ENCODE measurements at places on chromosomes 2 and 18.

DNA sequence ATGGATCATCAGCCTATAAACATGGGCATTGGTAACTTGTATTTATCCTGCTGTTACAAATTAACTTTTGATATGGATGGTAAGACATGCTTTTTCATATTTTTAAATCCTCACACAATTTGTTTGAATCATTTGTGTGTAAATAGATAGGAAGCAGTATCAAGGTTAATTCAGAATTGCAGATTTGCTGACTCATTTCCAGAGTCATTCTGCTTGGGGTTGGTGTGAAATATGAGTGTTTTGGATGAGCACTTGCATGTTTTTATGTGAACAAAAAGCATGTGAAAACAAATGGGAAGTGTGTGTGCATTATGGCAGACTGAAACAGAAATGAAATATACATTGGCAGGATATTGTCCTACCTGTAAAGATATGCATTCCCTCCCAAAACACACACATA is 11.8 kb downstream of the CCDC85A start:
- no peak for DNase-seq

- DNase-seq, result no peak
Observed at GRCh38 chr2:64414736-64415435, 39.1 kb upstream of the LGALSL start.

DNA sequence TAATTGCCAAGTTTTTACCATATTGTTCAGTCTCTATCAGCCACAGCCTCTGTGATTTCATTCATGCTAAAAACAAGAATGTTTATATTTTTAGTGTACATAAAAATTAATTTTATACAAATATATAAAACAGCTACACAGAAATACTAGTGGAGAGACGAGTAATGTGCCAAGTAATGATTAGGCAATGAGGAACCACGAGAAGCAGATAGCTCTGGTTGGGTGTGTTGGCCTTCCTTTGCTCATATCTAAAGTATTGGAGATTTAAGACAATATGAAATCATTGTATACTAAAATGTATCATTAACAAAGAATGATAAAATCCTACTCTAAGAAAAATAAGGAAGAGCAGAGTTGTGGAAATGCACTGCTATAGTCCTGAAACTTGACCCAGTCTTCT is 326.7 kb downstream of the AGAP1 start:
- DNase-seq, result no peak

- DNase-seq, result no peak
Observed at GRCh38 chr2:232707076-232707475, 9.9 kb downstream of the GIGYF2 start.

DNA sequence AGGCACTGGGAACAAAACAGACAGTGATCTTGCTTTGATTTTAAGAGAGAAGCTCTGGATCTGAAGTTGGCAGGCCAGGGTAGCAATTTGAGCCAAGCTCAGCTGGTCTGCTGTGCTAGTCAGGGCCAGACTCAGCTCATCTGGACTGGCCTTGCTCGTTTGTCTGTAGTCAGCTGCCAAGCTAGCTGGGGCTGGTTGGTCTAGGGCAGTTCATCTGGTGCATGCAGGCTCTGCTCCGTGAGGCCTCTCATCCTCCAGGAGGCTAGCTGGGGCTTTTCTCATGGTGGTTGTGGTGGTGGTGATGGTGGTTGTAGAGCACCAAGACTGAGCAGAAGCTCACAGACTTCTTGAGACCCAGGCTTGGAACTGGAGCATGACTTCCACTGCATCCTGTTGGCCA is 10.3 kb downstream of the FBLN7 start:
- no peak for DNase-seq

GRCh38 chr2:227503433-227504406 is 31.8 kb downstream of the AGFG1 start:
- no peak for DNase-seq

DNA sequence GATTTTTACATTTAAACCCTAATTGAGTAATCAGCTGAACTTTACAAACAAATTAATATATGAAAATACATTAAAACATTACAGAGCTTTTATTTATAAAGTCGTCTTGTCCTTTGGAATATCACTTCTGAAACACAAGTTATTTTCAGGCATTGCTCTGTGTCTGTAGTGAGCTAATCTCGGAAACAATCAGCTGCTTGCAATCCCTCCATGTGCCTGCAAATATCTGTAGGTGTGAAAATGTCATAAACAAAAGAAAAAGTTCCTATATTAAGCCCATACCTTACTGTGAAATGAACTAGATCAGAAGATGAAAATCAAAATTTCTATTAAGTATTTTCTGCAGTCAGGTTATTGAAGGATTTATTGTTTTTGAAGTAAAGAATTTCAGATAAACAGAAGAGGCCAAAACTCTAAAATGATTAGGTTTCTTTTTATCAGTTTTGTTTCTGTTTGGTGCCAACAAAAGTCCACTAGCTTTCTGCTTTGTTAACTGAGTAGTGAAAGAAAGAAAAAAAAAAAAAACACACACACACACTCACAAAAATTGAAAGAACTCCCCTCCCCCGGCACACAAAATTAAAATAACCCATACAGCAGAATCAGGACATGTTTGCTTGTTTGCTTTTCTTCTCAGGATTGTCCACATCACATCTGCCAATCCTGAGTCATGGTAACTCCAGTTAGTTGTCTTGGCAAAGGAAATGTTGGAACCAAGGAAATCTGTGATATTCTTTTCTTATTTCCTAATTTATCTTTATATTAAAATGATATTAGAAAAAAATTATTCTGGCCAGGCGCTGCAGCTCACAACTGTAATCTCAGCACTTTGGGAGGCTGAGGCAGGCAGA is 627.0 kb upstream of the SLC39A10 start:
- DNase-seq, result no peak

- DNase-seq, result no peak
Observed at GRCh38 chr18:7855028-7855427, 287.9 kb downstream of the PTPRM start.

DNA sequence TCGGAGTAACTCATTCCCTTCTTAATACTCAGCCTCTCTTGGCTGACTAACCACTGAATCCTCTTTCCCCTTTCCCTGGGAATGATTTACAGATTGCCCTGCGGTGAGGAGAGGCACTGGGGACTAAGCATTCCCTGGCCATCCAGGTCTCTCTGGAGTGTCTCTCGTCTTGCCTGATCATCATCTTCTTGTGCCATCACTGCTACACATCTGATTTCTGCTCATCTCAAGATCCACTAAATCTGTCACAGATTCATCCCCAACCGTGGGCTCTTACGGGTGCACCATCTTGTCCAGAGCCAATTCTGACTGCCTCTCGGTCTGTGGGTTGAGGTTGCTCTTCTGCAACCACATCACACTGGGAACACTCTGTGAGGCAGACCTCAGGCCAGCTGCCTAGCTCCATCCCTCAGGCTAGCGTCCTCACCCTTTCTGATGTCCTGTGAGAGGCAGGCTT is 12.0 kb downstream of the SFTPB start:
- no peak for DNase-seq

GRCh38 chr2:128794285-128794684 is 475.6 kb upstream of the HS6ST1 start:
- DNase-seq, result no peak

DNA sequence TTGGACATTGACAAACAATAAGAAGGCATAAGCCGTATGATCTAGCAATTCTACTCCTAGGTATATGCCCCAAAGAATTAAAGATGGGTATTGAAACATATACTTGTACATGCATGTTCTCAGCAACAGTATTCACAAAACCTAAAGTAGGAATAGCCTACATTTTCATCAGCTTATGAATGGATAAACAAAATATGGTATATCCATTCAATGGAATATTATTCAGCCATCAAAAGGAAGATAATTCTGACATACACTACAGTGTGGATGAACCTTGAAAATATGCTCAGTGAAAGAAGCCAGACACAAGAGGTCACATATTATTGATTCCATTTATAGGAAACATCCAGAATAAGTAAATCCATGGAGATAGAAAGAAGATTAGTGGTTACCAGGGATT is 56.0 kb downstream of the CELF4 start:
- no peak for DNase-seq

GRCh38 chr2:41963661-41964525 is 83.9 kb upstream of the PKDCC start:
- DNase-seq, result no peak

DNA sequence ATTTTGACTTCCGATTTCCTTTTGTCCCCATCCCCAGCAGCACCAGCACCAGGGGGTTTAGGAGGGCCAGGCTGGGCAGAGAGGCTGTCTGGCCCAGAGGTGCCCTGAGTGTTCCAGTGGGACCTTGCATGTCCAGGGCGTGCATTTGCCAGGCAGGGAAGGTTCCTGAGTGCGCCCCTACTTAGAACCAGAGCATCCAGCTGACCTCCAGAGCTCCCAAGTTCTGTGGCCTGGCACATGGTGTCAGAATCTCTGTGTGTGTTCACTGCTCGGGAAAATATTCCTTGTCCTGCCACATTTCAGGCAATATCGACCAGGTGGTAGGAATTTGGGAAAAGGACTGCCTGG is 5.5 kb downstream of the SIX3 start:
- no peak for DNase-seq

- DNase-seq, result no peak
Observed at GRCh38 chr2:241796610-241797138, 12.3 kb upstream of the NEU4 start.

GRCh38 chr18:23900994-23901393 is 113.6 kb upstream of the TTC39C start:
- DNase-seq, result no peak

GRCh38 chr18:24631243-24632025 is 171.0 kb downstream of the HRH4 start:
- DNase-seq, result no peak

DNA sequence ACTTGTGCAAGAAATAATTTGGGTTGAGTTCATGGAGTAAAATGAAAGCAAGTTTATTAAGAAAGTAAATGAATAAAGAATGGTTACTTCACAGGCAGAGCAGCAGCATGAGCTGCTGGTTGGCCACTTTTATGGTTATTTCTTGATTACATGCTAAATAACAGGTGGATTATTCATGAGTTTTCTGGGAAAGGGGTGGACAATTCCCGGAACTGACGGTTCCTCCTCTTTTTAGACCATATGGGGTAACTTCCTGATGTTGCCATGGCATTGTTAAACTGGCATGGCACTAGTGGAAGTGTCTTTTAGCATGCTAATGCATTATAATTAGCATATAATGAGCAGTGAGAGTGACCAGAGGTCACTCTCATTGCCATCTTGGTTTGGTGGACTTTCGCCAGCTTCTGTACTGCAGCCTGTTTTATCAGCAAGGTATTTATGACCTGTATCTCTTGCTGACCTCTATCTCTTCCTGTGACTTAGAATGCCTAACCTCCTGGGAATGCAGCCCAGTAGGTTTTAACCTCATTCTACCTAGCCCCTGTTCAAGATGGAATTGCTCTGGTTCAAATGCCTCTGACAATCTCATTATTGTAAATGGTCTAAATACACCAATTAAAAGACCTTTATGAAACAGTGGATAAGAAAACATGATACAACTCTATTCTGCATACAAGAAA is 114.1 kb upstream of the FIGN start:
- DNase-seq, result no peak

- no peak for DNase-seq
Observed at GRCh38 chr2:36698993-36699392, 2.5 kb downstream of the VIT start.

DNA sequence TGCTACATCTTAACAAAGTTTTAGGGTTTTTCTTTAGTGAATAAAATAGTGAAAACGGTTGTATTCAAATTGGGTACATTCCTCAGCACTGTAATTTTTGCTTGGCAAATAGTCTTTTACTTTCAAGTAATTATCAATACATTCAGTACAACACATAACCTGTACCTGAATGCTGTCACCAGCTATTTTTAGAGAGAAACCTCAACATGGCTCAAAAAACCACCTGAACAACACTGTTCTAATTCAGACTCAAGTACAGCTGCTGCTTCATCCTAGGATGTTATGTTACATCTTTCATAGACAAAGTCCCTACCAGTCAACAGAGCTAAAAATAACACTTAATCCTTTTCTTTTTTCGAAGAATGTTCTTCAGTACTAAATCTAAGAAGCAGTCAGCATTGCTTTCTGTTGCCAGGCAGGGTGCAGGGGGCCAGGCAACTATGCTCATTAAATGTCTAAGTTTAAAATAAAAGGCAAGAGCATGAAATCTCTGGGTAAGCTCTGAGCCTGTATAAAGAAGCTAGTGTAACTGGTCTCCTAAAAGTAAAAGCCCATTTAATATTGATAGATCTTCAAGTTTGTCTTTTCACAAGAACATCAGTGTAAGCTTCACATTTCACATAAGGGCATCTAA is 20.5 kb downstream of the PDIA6 start:
- DNase-seq, result no peak

DNA sequence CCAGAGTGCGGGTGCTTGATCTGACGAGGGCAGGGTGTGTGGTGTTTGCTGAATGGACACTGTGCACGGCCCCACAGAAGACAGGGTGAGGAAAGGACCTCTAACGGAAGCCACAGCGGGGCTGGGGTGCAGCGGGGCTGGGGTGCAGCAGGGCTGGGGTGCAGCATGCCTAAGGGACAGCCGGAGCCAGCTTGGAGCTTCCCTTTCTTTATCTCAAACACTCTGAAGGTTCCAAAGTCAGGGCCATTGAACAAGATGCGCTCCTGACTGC is 35.0 kb downstream of the PXDN start:
- no peak for DNase-seq

- DNase-seq, result no peak
Observed at GRCh38 chr2:141766225-141766624, 364.6 kb downstream of the LRP1B start.

- no peak for DNase-seq
Observed at GRCh38 chr18:55396979-55397378, 191.0 kb downstream of the TCF4 start.

DNA sequence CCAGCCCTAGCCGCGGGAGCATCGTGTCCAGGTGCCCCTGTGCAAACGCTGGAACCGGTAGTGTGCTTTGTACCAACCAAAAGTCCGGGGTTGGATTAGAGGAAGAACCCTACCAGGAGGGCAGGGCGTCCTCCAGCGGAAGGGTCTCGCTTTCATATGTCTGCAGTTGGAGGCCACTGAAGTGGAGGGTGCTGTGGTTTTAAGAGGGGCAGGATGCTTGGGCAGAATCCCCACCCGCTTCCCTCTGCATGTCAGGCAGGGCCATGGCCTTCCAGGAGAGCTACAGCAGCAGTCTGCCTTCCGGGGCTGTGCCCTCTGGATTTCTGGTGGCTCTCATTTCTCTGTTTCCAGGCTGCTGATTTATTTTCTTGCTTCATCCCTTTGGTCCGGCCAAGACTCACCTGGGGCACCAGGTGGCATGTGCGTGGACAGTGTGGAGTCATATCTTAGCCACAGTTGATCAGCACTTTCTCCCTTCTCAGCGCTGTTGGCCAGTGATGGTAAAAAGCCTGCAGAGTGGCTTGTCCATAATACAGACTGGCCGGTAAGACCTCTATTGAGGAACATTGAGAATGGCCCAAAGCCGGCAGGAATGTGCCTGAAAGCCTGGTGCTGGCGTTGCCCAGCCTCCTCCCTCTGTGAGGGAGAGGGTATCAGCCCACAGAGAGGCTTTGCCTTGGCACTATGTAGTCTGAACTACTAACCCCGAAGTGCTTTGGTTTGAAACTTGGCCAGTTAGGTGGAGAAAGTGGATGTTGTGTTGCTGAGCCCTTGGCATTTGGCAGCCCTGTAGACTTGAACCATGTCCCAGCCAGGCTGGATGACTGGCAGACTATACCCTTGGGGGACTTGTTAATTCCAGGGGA is 1.8 kb downstream of the AGAP1 start:
- DNase-seq, result no peak

- DNase-seq, result no peak
Observed at GRCh38 chr2:31522786-31523185, 58.0 kb downstream of the SRD5A2 start.

GRCh38 chr18:66334534-66334933 is 269.4 kb downstream of the CDH19 start:
- DNase-seq, result no peak

- no peak for DNase-seq
Observed at GRCh38 chr2:174675615-174676014, 78.0 kb upstream of the WIPF1 start.
